CD4-positive, alpha-beta T cell treated with Interleukin-10 for 1 hour (primary cell): ENCODE measurements at places on chromosomes 12 and 14.

GRCh38 chr12:32002848-32003493, 43.8 kb downstream of the RESF1 start:
- no peak for DNase-seq

DNA sequence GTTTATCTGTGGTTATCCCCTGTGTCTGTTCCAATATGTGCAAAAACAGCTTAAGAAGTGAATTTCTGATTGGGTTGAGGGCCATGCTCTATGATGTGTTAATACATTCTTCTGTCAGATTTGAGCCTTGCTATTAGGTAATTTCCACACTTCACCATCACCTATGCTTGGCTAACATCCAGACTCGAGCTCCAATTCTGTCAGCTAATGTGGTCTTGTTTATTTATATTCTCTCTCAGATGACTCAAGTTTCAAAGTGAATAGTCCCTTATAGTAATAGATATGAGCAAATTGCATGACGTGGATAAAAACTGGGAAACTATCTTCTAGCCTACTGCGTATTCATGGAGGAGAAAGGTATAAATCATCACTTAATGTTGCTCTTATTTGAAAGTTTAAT, 451.3 kb downstream of the SNAPC1 start:
- DNase-seq, result no peak

GRCh38 chr14:100786576-100787219, 39.2 kb upstream of the MEG3 start:
- DNase-seq, result no peak

- DNase-seq, result no peak
Measured at GRCh38 chr12:90260136-90260535, 551.5 kb upstream of the ATP2B1 start.

DNA sequence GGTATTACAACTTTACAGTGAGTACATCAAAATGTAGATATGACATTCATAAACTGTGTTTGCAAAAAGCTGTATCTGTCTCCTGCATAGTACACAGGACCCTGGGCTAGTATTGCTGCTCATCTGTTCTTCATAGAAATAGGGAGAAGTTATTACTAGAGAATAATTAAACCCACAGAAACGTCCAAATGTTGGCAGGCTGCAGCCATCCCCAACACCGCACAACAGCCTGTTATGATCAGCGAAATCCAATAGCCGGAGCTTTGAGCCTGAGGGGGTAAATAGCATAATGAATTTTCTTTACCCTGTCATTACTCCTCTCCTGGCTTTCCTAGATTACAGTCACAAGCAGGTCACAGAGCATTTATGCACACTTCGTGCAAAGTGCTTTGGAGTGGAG, 178.0 kb downstream of the DACT1 start:
- DNase-seq, result no peak

DNA sequence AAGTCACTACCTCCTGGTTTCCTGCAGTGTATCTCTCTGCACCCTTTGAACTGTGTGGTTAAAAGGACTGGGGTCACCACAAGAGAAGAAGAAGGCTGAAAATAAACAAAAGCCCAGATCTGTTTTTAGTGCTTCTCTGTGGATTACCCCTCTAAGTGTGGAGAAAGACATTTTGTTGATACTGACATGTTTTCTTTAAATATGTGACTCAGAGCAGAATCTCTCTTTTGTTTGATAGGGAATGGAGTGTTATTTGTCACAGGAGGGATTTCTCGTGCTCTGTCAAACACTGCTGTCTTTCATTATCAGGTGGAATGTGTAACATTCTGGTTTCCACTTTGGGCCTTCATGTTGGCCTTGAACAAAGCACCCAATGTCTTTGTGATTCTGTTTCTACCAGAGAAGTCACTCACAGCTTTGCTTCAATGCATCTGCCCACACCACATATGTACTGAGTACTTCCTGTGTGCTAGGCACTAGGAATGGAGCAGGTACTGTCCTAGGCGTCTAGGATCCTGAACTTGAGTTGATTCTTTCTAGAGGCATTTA, 82.1 kb downstream of the PLXNC1 start:
- no peak for DNase-seq

- no peak for DNase-seq
Measured at GRCh38 chr12:90229407-90230170, 521.0 kb upstream of the ATP2B1 start.

DNA sequence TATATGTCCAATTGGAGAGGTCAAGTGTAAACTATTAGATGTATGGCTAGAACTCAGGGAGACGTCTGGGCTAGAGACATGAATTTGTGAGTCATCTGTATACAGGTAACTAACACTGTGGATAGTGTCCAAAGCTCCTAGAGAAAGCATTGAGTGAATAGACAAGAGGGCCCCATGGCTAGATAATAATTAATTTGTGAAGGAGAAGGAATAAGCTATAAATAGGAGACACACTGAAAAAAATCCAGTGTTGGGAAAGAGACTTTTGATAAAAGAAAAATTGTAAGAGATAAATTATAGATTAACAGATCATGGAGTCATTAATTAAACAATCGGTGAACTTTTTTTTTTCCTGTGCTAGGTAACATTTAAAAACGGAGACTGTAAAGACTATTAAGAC, 326.6 kb upstream of the PRICKLE1 start:
- DNase-seq, result no peak

DNA sequence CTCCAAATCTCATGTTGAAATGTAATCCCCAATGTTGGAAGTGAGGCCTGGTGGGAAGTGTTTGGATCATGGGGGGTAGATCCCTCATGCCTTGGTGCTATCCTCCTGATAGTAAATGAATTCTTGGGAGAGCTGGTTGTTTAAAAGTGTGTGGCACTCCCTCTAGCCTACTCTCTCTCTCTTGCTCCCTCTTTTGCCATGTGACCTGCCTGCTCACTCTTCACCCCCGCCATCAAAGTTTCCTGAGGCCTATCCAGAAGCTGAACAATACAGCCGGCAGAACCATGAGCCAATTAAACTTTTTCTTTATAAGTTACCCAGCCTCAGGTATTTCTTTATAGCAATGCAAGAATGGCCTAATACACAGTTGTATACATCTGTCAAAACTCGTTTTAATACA, 62.5 kb downstream of the BCL2L14 start:
- DNase-seq, result no peak

DNA sequence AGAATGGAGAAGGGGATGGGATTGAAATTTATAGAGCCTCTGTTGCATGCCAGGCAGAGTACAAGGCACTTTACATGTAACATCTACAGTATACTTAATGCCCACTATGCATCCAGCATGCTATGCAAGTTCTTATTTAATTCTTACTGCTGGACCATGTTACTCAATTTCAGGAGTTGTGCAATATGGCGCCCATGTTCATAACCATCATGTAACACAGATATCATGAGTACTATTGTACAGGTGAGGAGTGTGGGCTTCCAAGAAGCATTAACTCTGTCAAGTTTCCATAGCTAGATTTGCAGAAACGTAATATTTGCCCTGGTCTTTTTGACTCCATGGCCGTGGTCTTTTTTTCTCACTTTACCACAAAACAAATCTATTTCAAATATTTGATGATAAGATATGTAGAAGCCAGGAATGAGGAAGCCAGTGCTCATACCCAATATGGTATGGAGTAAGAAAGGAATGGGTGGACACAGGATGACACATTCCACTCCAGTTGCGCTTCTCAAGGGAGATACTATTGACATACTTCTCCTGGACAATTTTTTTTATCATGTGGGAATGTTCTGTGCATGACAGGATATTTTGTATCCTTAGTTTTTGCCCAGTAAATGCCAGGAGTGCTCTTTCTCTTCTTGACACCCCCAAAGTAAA, 191.8 kb downstream of the C12orf75 start:
- no peak for DNase-seq

DNA sequence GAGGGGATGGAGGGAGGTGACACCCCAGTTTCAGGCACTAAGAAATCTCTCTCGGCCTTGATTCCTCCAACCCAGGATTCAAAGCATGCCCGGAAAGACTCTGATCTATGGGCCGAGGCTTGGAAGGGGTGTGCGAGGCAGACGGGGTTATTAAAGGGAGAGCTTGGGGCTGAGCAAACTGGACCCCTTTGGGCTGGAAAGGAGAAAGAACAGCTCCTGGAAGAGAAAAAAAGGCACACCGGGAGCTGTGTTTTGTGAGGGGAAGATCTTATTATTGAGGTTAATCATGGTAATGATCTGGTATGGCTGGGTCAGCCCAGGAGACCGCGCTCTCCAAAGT, 5.7 kb upstream of the HOXC4 start:
- no peak for DNase-seq

GRCh38 chr14:64730061-64730440, 25.8 kb downstream of the PLEKHG3 start:
- DNase-seq, result no peak

DNA sequence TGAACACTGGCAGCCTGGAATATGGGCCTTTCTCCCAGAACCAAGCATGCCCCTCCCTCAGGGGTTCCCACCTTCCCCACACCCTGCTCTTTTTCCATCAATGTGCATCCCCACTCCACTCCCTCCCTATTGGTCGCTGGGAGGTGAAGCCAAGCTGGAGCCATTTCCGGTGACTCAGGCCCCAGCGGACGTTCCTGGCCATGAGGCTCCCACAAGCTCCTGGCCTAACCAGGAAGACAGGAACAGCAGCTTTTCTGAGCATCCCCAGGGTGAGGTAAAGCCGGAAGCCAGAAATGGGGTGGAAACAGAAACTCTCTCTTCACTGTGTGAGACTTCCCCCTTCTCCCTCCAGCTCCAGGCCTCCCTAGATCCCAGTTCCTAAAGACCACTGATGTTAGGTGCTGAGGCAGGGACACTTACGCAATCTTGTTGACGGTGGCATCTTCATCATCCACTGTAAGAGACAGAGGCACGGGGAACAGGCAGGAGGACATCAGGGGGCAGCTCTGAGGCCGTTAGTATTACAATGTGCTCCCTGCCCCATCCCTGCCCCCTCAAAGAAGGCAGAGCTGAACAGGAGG, 5.1 kb downstream of the LMBR1L start:
- DNase-seq, result no peak

GRCh38 chr12:32451816-32452215, 52.5 kb downstream of the FGD4 start:
- no peak for DNase-seq

GRCh38 chr14:34538871-34539406, 562 bp downstream of the EAPP start:
- no peak for DNase-seq

DNA sequence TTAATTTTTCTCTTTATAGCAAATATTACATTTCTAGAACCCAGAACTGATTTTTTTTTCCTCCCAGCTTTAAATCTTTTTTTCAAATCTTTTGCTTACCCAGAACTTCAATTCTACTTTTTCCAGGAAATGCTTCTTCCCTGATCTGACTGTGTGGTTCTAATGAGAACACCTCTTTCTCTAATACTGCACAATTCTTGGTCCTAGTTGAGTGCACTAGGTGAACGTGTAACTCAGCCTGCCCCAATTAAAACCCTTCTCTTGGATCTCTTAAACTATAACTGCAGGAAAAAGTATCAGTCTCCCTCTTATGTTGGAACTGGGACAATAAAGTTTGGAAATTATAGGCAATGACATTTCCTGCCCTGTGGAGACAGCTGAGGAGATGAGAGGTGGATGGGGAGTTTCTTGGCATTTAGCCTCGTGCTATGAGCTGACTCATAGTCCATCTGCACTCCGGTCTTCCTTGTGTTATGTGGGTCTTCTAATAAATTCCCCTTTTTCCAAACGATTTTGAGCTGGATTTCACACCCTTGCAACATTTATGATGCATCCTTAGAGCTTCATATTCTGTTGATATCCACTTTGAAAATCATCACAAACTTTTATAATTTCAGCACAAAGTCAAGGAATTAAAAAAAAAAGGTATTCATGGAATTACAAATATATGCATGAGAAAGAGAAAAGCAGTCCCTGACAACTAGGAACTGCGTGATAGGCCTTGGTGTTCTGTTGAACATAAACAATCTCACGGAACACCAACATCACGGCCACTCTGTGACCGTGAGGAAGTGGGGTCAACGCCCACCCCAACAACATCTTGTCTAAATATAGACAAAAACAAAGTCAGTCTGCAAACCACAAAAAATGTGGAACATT, 52.4 kb downstream of the BRMS1L start:
- DNase-seq, result no peak

DNA sequence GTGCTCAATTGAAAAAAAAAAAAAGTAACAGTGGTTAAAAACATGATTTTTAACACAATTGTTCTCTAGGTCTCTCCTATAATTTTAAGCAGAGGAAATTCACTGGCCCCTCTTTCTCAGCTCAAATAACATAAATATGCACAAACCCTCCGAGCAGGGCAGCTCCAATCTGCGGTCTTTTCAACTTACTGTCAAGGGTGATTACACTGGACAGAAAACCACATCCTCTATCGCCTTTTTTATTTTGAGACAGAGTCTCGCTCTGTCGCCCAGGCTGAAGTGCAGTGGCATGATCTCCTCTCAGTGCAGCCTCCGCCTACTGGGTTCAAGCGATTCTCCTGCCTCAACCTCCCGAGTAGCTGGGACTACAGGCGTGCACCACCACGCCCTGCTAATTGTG, 16.5 kb upstream of the GABARAPL1 start:
- peak; percentile 18 for DNase-seq

DNA sequence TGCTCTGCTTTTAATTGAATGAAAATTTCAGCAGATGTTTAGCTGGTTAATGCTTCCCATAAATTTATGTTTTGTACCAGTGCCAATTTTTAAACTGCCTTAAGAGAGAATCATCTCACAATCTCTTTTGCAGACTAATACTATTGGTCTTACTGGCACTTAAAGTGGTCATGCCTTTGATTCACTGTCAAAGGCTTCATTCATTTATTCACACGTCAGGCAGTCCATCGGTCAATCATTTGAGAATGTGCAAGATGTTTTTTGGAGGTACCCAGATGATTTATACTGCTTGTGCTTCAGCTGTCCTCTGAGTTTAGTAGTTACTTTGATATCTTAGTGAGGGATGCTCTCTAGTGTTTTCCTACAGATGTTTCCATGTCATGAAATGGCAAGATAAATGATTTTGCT, 83.4 kb downstream of the NAV3 start:
- no peak for DNase-seq

- DNase-seq, result no peak
Measured at GRCh38 chr12:26740991-26741390, 92.0 kb downstream of the ITPR2 start.

- DNase-seq, result no peak
Measured at GRCh38 chr12:27498761-27499160, 25.2 kb upstream of the PPFIBP1 start.

GRCh38 chr12:113724794-113725556, 241.2 kb downstream of the RBM19 start:
- no peak for DNase-seq

- DNase-seq, result no peak
Measured at GRCh38 chr12:84136862-84137367, 775.7 kb downstream of the SLC6A15 start.
